ENCODE measurements at places on chromosomes 7 and 10.

GRCh38 chr7:156378806-156379205, 261.8 kb upstream of the RNF32 start:
- no peak for DNase-seq

DNA sequence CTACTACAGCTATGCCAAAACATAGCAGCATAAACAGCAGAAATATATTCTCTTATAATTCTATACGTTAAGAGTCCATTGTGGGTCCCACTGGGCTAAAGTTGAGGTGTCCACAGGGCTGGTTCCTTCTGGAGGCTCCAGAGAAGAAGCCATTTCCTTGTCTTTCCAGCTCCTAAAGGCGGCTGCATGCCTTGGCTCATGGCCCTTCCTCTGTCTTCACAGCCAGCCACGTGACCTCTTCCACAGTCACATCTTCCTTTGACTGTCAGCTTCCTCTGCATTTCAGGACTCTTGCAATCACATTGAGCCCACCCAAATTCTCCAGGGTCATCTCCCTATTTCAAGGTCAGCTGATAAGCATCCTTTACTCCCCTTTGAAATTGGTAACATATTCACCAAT, 17.2 kb downstream of the NACAD start:
- DNase-seq: no peak

DNA sequence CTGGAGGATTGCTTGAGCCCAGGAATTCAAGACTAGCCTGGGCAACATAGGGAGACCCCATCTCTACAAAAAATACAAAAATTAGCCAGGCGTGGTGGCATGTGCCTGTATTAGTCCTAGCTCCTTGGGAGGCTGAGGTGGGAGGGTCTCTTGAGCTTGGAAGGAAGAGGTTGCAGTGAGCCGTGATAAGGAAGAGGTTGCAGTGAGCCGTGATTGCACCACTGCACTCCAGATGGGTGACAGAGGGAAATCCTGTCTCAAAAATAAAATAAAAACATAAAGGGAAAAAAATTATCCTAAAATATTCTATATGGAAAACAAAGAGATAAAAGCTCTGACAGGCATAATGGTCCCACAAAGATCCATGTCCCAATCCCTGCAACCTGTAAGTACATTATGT, 87.9 kb upstream of the KAT6B start:
- DNase-seq: no peak

GRCh38 chr10:47261121-47261520, 38.9 kb upstream of the GDF10 start:
- DNase-seq: no peak

DNA sequence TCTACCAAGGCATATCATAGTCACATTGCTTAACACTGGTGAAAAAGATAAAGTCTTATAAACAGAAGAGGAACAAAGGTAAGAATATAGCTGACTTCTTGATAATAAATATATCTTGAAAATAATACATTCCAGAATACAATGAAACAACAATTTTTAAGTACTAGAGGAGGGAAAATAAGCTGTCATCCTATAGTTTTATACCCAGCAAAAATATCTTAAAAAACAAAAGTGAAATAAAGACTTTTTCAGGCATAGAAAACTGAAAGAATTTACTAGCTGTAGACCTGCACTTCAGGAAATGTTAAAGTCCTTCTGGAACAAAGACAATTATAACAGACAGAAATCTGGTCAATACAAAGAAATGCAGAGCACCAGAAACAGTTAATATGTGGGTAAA, 21.4 kb upstream of the MACROH2A2 start:
- DNase-seq: no peak

DNA sequence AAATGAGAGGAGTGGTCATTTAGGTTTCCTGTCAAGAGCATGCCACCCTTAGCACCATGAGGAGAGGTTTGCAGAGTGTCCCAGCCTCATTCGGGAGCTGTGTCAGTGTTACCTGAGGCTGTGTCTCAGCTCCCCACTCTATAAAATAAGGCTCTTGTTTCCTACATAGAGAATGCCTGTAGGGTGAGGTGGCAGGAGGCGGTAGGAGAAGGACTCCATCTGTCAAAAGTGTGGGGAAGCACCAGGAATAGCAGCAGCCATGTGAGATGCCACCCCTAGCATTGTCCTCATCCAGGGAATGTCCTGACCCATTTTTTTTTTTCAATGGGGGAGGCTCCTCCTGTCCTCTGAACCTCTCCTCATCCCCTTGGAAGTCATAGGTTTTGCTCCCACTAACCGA, 451.2 kb downstream of the PLXNA4 start:
- no peak for DNase-seq

DNA sequence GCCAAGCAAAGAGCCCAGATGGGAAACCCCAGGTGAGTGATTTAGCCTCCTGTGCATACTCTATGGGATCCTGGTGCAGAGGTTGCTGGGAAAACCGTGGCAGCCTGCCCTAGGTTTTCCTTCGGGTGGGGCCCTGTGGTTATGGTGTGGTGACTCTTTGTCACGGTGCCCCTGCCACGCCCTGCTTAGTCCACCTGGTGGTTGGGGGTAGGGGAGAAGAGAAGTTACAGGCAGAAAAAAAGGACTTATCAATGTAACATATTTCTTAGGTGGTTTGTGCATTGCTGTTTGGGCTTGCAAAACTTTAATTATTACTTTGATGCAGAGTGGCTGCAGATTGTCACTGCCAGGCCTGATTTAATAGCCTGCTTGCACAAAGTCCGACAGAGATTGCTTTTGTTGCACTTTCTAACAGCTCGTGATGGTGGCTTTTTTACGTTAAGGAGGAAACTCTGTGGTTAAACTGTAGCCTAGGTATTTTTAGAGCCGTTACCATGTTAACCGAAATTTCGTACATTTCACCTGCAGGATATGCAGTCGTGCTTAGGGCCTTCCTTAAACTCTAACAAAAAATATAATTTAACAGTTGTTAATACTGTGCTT, 197.4 kb downstream of the RNLS start:
- peak; percentile 26 for DNase-seq

DNA sequence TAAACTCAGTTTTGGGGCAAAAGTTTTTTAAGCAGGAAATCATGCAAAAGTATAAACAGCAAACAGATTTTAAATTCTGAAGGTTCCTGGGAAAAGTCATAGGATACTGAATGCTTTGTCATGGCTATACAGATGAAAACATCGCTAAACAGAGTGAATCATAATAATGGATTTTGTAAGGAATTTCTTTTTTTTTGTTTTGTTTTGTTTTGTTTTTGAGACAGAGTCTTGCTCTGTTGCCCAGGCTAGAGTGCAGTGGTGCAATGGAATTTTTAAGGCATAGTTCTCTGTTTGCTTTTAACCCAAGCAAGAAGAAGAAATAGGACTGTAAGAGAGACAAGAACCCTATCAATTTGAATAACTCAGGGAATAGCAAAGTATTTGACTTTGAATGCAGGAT, 285.3 kb downstream of the NRG3 start:
- no peak for DNase-seq

DNA sequence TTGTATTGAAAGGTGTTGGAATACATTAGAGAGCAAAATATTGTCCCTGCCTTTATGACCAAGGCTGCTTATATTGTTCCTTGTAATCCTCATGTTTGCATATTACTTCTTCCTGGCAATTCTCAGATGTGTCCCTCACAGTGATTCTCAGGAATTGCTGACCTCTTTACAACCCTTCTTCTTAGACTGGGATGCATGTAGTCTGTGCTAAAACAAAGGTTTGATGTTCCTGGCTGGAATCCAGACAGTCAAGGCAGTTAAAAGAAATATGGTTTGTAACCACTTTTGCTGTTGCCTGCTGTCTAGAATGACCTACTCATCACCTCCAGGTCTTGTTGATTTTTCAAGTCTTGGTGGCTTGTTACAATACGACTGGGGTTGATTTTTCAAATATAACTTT, 367.6 kb downstream of the HGF start:
- DNase-seq: no peak

Measured in left ventricle myocardium superior (tissue), 1 donor.